ENCODE measurements at places on chromosomes 6 and 20.

DNA sequence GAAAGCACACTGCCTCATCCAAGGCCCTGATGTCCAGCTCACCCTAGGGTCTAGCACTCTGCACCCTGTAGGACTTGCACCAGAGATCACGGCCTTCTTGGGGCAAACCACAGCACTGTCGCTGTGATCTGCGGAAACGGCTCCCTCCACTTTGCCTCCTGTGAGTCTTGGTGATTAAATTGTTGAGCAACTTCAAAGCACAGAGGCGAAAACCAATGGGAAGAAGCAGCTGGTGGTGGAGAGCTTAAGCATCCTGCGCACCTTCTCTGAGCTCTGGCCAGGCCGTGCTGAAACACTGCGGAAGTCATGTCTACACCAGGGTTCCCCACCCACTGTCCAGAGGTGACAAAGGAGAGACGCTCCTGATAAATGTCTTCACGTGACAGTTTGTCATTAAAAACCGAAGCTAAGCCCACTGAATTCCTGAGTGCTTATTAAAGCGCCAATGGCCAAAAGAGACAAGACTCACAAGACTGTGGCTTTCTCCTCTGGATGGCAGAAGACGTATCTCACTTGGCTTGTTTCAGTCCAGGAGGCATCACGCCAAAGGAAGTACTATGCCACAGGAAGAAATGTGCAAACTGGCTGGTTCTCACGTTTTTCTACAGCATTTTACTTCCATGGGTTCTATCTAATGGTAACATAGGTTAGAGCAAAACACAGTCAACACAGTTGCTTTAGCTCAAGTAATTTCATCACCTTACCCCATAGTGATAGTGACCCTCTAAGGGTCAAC lies 3.1 kb downstream of the RAMACL start:
- DNase-seq, result no peak

DNA sequence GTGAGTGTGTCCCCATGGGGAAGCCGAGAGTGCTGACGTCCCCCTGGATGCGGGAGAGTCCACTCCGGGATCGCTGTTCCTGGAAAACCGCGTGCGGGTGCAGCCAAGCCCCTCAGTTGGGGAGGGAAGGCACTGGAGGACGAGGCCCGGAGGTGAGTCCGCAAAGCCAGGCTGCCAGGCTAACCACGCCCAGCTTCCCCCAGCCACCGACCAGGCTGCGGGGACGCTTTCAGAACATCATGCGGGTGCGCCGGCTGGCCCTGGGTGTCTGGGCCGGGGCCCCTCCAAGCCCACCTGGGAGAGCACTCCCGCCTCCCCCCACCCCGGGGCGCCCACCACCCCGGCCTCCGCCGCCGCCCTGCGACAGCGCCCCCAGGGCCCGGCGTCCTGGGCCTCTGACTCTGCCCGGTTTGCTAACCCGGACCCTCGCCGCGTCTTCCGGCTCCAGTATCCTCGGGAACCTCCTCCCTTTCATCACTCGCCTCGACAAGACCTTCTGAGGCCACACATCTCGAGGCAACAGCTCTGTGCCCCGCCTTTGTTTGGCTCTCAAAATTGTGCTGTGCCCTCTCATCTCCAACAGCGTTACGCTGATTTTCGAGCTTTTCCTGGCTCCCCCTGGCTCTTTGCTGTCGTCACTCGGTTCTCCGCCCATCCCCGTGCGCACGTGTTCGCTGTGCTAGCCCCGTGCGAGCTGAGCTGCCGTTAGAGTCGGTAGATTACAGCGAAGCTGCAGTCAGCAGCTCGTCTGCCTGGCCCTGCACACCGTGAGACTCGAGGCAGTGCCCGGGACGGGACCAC lies 47.1 kb upstream of the ENTPD6 start:
- no peak for DNase-seq

- no peak for DNase-seq
Observed at GRCh38 chr6:12436683-12437082, 146.5 kb downstream of the EDN1 start.

DNA sequence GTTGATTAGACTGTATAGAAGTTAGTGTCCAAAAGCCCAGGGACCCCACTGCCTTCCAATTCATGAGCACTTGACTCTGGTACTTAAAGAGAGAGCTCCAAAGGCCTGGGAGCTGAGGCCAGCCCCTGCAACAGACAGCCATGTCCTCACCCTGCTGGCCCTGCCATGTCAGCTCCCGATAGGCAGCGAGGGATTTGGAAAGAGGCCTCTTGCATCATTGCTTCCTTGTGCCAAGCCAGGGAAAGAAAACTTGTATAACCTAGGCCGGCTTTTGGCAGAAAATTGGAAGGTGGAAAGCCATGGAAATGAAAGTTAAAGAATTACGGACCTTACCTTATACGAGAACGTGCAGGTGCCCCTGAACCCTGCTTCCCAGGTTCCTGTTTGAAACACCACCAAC lies 8.4 kb upstream of the PCK1 start:
- no peak for DNase-seq

DNA sequence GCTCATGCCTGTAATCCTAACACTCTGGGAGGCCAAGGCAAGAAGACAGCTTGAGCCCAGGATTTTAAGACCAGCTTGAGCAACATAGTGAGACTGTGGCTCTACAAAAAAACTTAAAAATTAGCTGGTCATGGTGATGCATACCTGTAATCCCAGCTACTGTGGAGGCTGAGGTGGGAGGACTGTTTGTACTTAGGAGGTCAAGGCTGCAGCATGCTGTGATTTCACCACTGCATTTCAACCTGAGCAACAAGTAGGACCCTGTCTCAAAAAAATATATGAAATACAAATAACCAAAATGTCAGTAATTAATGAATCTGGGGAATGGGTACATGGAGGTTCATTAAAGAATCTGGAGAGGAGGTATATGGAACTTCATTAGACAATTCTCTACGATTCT lies 9.9 kb downstream of the FKBP5 start:
- no peak for DNase-seq
